ENCODE measurements at places on chromosomes 16 and 17.
A peak's percentile ranks its signal among the peaks of the same experiment; 100 is the strongest.

GRCh38 chr17:17216776-17217175 is 10.6 kb upstream of the PLD6 start:
- no peak overlapping the region for H3K4me3 ChIP-seq
- no peaks in the 10 kb centered on the region for H3K27me3 ChIP-seq
- peaks cover 87% of the 10 kb centered on the region for H3K36me3 ChIP-seq
- H3K27ac ChIP-seq = no peak overlapping the region
- ATAC-seq = no peak
- no peaks in the 10 kb centered on the region for H3K4me1 ChIP-seq

- H3K27me3 ChIP-seq = no peaks in the 10 kb centered on the region
- peaks cover 12% of the 10 kb centered on the region for H3K4me1 ChIP-seq
- peak overlapping the region; percentile 25 for H3K27ac ChIP-seq
Measured at GRCh38 chr17:81701288-81702071, 1.7 kb upstream of the MRPL12 start.

GRCh38 chr17:49637050-49637449 is 40.8 kb downstream of the SPOP start:
- peaks cover 10% of the 10 kb centered on the region for H3K4me1 ChIP-seq
- no peak overlapping the region for H3K4me3 ChIP-seq
- no peaks in the 10 kb centered on the region for H3K27me3 ChIP-seq
- H3K27ac ChIP-seq = no peak overlapping the region

GRCh38 chr17:59815965-59816364 is 76.8 kb downstream of the TUBD1 start:
- H3K27ac ChIP-seq = peak overlapping the region; percentile 15
- no peak overlapping the region for H3K4me3 ChIP-seq
- H3K36me3 ChIP-seq = peaks cover 72% of the 10 kb centered on the region
- H3K4me1 ChIP-seq = peaks cover 20% of the 10 kb centered on the region

DNA sequence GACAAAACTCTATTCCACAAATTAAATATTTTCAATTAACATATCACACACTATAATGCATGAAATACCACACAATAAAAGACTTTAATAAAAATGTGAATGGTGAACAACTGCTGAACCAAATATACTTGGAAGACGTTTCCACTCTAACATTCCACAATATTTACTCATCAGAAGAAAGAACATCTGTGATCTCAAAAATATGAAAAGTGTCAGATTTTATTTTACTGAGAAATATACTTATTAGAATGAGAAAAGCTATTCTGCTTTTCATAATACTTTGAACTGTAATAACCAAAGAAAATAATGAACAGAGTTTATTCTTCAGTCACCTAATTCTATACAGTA is 181.8 kb upstream of the AXIN2 start:
- no peak overlapping the region for H3K27ac ChIP-seq
- no peak for ATAC-seq
- H3K4me3 ChIP-seq = peak overlapping the region; percentile 0
- no peaks in the 10 kb centered on the region for H3K27me3 ChIP-seq
- H3K36me3 ChIP-seq = no peaks in the 10 kb centered on the region
- H3K4me1 ChIP-seq = peaks cover 4% of the 10 kb centered on the region

DNA sequence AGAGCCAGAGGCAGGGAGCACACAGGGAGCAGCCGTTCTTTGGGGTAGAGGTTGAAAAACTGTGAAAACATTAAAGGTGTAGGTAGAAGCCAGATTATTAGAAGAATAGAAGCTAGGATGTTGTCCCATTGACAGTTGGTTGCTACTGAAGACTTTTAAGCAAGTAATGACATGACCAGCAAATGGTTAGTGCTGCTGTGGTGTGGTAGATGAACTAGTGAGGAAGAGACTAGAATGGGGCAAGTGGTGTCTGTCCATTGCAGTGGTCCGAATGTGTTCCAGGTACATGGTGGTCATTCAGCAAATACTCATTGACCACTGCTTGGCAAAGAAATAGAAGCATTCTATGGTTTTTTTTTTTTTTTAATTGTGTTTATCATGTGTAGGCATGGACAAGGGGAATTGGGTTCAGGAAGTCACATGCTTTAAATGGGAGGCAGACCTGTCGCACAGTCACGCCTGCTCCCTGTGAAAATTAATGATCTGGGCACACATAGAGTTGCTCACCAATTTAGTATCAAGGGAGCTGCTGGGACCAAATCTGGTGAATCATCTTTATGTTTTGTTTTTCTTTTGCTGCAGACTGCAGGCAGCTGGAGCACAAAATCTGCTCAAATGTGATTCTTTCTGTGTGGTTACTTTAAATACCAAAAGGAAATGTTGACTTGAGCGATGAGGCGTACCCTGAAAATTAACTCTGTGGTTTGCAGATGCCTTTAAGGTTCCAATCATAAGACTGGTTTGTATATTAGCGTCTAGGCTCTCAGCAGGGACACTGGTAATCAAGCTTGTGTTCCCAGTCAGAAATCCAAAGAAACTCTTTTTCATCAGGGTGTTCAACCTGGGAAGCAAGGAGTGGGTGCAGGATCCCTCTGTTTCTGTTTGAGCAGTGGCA is 30.7 kb downstream of the YPEL2 start:
- peaks cover 8% of the 10 kb centered on the region for H3K36me3 ChIP-seq
- peaks cover 50% of the 10 kb centered on the region for H3K4me1 ChIP-seq

- no peaks in the 10 kb centered on the region for H3K27me3 ChIP-seq
- ATAC-seq = no peak
- H3K36me3 ChIP-seq = peaks cover 35% of the 10 kb centered on the region
- peaks cover 6% of the 10 kb centered on the region for H3K4me1 ChIP-seq
Measured at GRCh38 chr17:67639555-67639954, 78.2 kb upstream of the NOL11 start.

DNA sequence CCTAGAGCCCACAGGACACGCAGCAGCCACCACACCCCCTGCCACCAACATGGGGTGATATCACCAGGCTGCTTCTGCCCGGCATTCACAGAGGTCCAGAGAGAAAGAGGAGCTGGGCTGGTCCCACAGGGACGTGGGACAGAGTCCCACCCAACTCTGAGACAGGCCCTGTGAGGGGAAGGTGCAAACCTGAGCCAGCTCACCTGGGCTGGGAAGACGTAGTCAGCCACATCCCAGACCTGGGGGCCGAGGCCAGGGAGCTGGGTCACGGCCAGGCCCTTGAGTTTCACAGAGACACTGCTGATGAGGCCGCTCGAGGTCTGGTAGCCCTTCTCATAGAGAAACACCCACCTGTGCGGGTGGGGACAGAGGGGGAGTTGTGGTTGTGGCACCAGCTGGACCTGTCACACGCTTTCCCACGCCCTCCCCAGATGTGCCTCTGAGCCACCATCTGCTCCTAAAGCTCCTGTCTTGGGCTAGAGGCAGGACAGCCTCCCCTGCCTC is 11.2 kb downstream of the P2RX1 start:
- no peak overlapping the region for H3K4me3 ChIP-seq
- no peak overlapping the region for H3K27ac ChIP-seq
- no peaks in the 10 kb centered on the region for H3K36me3 ChIP-seq
- H3K27me3 ChIP-seq = no peaks in the 10 kb centered on the region
- ATAC-seq = no peak

DNA sequence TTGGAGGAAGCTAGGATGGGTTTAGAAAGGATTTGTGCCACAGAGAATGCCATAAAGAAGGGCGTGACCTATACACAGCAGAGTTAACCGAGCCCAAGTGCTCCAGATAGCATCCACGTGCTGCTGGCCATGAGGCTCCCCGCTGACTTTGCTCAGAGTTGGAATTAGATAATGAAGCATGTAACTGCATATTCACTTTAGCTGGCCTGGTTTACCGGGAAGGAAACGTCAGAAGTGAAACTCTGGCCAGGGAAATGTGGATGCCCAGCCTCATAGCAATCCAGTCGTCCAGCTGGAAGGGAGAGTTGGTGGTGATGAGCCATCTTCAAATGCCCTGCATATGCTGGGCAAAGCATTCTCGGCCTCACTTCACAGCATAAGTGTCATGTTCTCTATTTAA is 6.1 kb downstream of the KRT35 start:
- no peak for ATAC-seq
- H3K27me3 ChIP-seq = no peaks in the 10 kb centered on the region
- no peak overlapping the region for H3K4me3 ChIP-seq

DNA sequence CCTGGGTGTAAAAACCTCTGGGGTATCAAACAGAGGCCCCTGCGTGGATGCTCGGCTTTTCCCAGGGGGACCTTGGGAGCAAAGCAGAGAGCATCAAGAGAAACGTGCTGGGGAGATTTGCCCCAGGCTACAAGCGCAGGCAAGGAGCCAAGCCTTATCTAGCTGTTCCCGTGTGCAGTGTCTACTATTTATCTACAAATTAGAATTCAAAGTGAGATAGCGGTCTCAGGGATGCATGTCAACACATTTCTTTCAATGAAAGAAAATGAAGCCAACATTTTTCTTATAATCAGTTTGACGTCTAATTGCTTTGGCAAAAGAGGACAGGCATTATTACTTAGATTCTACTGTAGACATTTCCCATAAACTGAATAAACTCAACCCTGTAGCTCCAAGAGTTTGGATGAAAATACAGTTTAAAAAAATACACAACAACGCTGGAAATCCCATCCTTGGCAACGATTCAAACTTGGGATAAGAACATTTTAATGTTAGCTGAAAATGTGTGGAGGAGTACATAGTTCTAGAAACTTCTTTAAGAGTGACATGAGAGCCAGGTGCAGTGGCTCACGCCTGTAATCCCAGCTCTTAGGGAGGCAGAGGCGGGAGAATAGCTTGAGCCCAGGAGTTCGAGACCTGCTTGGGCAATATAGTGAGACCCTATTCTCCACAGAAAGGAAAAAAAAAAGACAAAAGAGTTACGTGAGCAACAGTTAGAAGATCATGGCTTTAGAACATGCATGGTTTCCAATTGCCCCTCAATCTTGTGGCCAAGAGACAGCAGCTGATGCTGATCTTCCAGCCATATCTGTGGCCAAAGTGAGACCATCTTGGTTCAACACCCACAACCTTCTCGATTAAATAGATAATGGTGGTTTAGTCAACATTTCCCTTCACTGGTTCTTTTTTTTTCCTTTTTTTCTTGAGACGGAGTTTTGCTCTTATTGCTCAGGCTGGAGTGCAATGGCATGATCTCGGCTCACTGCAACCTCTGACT is 7.2 kb downstream of the SPNS3 start:
- no peaks in the 10 kb centered on the region for H3K36me3 ChIP-seq
- H3K27me3 ChIP-seq = peaks cover 3% of the 10 kb centered on the region
- no peak for ATAC-seq
- H3K27ac ChIP-seq = no peak overlapping the region
- H3K4me1 ChIP-seq = no peaks in the 10 kb centered on the region

- no peaks in the 10 kb centered on the region for H3K4me1 ChIP-seq
- no peak for ATAC-seq
- peaks cover 7% of the 10 kb centered on the region for H3K27me3 ChIP-seq
- no peak overlapping the region for H3K4me3 ChIP-seq
- H3K27ac ChIP-seq = no peak overlapping the region
- no peaks in the 10 kb centered on the region for H3K36me3 ChIP-seq
Measured at GRCh38 chr16:86942151-86943051, 364.1 kb downstream of the FOXL1 start.

GRCh38 chr17:1714980-1715802 is 5.0 kb upstream of the TLCD2 start:
- no peak overlapping the region for H3K27ac ChIP-seq
- peaks cover 24% of the 10 kb centered on the region for H3K36me3 ChIP-seq
- H3K4me3 ChIP-seq = peak overlapping the region; percentile 62

DNA sequence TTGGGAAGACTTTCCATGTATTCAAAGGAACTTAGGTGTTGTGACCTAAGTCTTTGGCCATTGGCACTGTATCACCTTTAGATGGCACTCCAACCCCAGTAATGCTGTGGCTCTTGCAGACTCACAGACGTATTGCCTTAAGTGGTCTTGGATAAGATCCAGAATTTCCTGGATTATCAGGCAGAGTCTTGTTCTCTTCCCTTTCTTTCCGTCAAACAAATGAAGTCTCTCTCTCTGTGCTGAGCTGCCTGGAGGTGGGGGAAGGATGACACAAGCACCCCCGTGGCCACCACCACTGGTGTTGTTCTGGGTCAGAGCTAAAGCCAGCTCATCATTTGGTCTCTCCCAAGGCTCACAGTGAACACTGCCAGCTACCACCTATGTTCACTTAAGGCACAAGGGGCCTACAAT is 789.9 kb upstream of the KIF2B start:
- H3K27me3 ChIP-seq = no peaks in the 10 kb centered on the region
- H3K27ac ChIP-seq = no peak overlapping the region
- H3K4me3 ChIP-seq = no peak overlapping the region
- no peaks in the 10 kb centered on the region for H3K36me3 ChIP-seq
- ATAC-seq = no peak
- no peaks in the 10 kb centered on the region for H3K4me1 ChIP-seq

DNA sequence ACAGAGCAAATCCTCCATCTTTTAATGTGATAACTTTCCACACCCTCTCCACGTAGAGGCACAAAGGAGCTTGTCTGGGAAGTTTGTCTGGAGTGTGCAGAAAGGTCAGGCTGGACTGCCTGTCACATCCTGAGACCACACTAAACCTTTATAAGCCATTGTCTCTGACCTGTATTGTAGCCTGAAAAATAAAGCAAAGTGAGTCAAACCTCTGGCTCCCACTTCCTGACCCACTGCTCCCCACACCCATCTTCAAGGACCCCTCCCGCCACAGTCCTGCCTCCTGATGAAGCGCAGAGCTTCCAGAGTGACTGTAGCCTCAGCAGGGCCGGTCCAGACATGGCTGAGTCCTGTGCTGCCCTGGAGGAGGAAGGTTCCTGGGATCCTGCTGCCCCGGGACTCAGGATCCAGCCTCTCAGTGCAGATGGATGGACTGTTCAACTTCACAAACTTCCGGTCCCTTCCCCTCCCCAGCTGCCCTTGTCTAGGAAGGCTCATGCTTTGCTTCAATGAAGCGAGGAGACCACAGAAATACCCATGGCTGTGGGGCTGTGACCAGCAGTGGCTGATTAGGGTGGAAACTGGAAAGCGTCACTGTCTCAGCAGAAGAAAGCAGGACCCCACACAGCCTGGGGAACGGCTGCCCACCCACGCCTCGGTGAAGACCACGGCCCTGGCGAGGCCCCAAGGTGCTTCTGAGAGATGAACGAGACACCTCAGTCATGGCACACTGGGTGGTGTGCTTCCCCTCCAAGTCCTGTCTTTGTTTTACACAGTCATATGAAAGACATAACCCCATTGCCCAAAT is 30.9 kb upstream of the CLEC18B start:
- H3K27ac ChIP-seq = no peak overlapping the region
- peaks cover 90% of the 10 kb centered on the region for H3K36me3 ChIP-seq
- H3K4me1 ChIP-seq = no peaks in the 10 kb centered on the region

GRCh38 chr16:11682655-11683096 is 14.4 kb downstream of the SNN start:
- H3K27me3 ChIP-seq = no peaks in the 10 kb centered on the region
- H3K27ac ChIP-seq = peak overlapping the region; percentile 53
- peak overlapping the region; percentile 55 for H3K4me3 ChIP-seq
- H3K36me3 ChIP-seq = peaks cover 99% of the 10 kb centered on the region
- peaks cover 34% of the 10 kb centered on the region for H3K4me1 ChIP-seq
- ATAC-seq = peak; percentile 90

Data from activated T-helper 17 cell treated with anti-CD3 and anti-CD28 coated beads, Interleukin-2, amount 50 U/mL, for 72 hours (primary cell).